ENCODE measurements at places on chromosomes 5 and 9.

GRCh38 chr9:127076860-127077643 is 45.4 kb downstream of the ANGPTL2 start:
- DNase-seq: no peak

- DNase-seq: no peak
Observed at GRCh38 chr9:72333709-72334108, 31.3 kb downstream of the ZFAND5 start.

DNA sequence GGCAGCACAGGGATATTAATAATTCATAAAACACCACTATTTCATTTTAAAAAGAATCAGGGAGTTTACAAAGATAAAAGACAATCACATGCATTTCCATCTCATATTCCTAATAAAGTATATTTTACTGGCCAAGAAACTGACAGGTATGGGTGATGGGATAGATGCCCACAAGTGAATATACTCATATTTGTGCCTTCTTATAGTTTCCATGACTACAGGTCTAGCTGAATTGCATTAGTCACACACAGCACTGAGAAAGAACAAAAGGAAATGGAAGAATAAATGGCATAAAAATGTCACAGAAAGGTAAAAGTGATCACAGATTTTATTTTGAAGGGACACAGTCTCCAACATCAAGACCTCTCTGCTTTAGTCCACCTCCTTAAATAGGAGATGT is 193.5 kb downstream of the PLK2 start:
- DNase-seq: no peak

GRCh38 chr5:761854-762710 is 22.4 kb downstream of the ZDHHC11B start:
- no peak for DNase-seq

- DNase-seq: no peak
Observed at GRCh38 chr9:81893929-81894328, 34.3 kb upstream of the SPATA31D4 start.

DNA sequence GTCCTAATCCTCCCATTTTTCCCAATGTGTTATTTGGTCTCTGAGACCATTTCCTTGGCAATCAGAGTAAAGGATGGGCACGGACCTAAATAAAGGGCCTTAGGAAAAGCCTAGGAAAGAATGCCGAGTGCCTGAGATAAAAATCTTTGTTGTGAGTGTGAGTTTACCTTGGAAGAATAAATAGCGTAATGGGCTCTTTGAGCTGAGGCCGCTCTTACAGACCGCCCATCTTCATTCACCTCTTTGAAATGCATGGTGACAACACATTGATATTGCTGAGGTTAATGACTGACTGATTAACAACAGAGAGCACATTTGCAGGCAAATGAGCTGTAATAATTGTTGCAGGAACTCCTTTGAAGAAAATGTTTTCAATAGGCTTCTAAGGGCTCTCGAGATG is 1967.1 kb upstream of the WWC1 start:
- DNase-seq: no peak

GRCh38 chr5:175443514-175444059 is 395 bp downstream of the DRD1 start:
- no peak for DNase-seq

- DNase-seq: no peak
Observed at GRCh38 chr5:175548626-175549311, 70.4 kb downstream of the SFXN1 start.

DNA sequence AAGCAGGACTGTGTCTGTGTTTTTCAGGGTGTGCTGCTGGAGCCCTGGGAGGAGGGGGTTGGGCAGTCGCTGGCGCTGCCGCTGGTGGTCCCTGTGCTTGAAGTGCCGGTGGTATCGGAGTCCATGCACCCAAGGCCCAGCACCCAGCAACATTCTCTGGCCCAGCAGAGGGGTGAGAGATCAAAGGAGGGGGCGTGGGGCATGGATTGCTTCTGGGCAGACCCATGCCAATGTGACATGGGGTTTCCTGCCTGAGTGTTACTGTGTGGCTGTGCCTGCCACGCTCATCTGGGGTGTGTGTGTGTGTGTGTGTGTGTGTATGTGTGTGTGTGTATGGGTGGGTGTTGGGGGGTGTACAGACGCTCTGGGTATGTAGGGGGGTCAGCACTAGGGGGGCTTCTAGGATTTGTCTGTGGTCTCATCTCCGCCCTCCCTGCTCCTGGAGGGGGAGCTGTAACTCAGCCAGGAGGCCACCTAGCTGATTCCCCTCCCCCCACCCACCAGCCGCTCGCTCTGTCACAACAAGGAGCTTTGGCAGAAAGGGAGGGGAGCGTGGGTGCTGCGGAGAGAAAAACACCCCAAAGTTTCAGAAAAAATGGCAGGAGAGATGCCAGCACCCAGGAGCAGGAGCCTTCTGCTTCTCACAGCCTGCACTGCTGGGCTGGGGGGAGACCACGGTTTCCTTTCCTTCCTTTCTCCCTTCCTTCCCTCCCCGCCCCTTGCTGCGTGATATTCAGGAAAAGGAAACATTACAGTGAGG is 35.9 kb upstream of the HSPA9 start:
- DNase-seq: no peak

DNA sequence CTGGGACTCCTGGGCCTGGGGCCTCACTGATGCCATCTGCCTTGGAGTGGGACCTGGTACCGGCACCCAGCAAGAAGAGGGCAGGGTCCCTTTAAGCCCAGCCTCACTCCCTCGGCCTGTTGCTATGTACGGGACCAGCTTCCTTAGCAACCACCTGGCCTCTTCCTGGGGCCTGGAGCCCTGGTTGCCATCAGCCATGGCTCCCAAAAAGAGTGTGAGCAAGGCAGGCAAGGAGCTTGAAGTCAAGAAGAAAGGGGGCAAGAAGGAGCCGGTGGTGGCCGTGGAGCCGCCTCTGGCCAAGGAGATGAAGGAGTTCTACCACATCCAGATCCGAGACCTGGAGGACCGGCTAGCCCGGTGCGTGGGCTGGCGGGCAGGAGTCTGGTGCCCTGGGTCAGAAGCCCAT is at the start of gene CFAP157:
CFAP157 (plus strand) TSS at position 153 of the 406 bp plus-strand sequence; CDS start at position 197, 44 bp downstream.
- DNase-seq: peak; percentile 19

GRCh38 chr9:95498641-95499040 is 18.1 kb downstream of the PTCH1 start:
- no peak for DNase-seq

- DNase-seq: peak; percentile 56
Observed at GRCh38 chr5:73701566-73701965, 75.6 kb downstream of the ARHGEF28 start.

DNA sequence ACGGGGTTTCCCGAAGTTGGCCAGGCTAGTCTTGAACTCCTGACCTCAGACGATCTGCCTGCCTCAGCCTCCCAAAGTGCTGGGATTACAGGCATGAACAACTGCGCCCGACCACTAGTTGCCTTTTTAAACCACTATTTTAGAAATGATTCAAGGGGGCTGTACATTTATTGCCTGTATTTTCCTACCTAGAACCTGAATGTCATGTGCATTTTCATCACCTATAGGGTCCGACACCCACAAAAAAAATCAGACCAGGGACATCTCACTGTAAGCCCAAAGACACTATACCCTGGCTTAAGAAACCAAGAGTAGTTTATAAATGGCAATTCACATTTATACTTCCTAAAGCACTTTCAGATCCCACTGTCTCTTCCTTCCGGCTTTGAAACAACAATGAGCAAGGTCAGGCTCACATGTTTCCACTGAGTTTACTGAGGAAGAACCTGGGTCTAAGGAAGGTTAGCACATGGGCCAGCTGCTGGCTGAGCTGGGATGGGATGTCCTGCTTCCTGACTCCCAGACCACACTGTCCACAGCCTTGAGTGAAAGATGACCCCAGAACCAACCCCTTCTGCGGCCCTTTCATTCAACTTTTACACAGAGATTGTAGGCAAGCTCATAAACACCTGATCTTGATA is 87.3 kb downstream of the SERINC5 start:
- no peak for DNase-seq

DNA sequence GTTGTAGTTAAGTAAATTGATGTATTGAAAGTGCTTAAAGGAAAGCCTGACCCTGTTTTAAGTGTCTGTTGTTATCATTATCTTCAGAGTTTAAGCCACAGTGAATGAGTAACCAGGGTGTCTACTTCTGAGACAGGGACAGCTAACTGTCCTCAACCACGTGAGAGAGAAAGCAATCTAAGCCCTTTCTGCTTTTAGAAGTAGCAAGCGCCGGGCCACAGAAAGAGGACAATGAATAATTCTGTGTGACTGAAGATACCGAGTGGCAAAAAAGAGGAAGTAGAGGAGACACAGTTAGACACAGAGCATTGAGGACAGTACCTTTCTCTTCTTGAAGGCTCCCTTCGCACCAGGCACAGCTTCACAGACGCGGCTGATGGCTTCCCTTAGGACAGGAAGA is 86.3 kb downstream of the S1PR3 start:
- no peak for DNase-seq

GRCh38 chr5:130706696-130707095 is 458.4 kb downstream of the HINT1 start:
- DNase-seq: no peak

- no peak for DNase-seq
Observed at GRCh38 chr5:157504053-157504452, 44.0 kb downstream of the NIPAL4 start.

DNA sequence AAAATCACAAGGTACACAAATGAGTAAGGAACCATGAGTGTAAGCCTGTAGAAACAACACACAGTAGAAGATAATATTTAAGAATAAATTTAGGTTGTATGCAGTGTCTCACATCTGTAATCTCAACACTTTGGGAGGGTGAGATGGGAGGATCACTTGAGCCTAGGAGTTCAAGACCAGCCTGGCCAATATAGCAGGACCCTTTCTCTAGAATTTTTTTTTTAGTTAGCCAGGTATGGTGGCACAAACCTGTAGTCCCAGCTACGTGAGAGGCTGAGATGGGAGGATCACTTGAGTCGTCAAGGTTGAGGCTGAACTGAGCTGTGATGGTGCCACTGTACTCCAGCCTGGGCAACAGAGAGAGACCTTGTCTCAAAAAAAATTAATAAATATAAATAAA is 401.2 kb upstream of the RORB start:
- DNase-seq: no peak

- DNase-seq: no peak
Observed at GRCh38 chr5:5634817-5635216, 212.3 kb downstream of the ICE1 start.

- peak; percentile 38 for DNase-seq
Observed at GRCh38 chr5:57817001-57817453, 334.4 kb upstream of the ACTBL2 start.

DNA sequence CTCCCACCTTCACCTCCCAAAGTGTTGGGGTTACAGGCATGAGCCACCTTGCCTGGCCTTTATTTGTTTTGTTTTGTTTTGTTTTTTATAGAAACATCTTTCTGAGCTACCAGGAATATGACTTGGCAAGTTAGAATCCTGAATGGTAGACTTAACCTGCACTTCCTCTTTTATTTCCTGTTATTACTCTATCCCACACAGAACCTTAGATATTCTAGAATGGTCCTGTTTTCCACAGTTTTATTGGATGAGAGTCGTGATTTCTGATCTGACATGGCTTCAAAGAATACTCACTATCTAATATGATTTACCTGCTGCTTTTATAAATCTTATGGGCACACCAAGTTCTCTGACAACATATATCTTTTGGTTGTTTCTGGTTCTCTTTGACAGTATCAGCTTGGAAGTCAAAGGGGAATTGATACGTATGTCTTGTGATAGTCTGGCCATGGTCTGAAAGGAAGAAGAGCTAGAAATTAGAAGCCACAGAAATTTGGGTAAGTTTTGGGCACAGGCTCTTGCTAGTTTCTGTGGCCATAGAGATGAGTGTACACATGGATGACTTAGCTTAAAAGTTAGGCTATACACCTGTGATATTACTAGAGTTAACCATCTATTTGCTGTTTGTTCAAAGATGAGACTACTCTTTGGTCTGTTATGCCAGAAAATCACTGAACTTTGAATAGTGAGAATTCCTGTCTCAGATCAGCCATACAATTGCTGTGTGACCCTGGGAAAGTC is 4.7 kb upstream of the PANK3 start:
- DNase-seq: no peak

DNA sequence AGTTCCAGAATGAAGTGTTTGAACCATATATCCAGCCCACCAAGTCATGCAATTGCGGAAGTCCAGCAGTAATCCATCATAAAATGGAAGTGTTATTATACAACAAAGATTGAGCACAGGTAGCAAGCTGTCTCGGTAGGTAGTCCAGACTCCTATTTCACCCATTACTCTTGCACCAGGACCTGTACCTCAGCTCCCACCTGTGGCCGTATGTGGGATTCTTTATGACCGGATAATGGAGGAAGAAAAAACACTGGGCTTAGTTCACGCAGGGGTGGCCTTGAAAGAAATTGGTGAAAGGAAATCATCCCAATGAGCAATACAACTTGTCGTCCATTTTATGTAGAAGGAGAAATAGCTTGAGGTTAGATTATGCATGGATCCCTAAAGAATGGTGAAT is 216.3 kb downstream of the ESM1 start:
- DNase-seq: no peak

DNA sequence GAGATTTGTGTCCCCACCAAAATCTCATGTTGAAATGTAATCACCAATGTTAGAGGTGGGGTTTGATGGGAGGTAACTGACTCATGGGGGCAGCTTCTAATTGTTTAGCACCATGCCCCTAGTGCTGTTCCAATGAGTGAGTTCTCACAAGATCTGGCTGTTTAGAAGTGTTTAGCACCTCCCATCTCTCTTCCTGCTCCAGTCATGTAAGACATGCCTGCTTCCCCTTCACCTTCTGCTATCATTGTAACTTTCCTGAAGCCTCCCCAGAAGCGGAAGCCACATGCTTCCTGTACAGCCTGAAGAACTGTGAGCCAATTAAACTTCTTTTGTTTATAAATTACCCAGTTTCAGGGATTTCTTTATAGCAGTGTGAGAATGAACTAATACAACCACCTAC is 170.5 kb downstream of the NDUFS4 start:
- no peak for DNase-seq

- no peak for DNase-seq
Observed at GRCh38 chr5:3118340-3118739, 366.9 kb upstream of the IRX2 start.

DNA sequence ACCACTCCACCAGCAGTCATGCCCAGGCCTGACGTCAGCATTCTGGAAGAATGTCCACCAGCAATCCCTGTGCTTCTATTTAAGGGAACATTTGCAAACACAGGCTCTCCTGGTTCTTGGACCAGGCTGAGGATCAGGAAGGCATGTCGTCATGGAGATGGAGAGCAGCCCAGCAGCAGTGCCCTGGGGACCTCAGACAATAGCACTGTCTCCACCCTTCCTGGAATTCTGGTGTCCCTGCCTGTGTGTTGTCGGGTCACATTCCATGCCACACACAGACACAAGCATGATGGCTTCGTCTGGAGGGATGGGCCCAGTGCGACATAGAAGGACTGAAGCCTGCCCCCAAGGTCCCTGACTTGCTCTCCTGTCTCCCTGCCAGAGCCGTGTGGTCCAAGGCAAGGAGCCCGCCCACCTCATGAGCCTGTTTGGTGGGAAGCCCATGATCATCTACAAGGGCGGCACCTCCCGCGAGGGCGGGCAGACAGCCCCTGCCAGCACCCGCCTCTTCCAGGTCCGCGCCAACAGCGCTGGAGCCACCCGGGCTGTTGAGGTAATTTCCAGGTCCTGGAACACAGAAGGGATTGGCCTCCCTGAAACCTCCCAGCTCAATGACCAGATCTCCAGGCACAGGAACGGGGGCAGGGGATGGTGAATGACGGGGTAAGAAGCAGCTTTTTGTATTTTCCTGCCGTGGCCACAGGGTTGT is 43.8 kb downstream of the STOM start:
- peak; percentile 45 for DNase-seq

- DNase-seq: no peak
Observed at GRCh38 chr5:115639377-115639776, 13.5 kb upstream of the TMED7 start.

All from EL (cell line).